ENCODE measurements at places on chromosomes 12 and 14.
A peak's percentile ranks its signal among the peaks of the same experiment; 100 is the strongest.

- no peak for DNase-seq
These were observed 19.0 kb downstream of the ASB2 start for GRCh38 chr14:93957333-93957710.

DNA sequence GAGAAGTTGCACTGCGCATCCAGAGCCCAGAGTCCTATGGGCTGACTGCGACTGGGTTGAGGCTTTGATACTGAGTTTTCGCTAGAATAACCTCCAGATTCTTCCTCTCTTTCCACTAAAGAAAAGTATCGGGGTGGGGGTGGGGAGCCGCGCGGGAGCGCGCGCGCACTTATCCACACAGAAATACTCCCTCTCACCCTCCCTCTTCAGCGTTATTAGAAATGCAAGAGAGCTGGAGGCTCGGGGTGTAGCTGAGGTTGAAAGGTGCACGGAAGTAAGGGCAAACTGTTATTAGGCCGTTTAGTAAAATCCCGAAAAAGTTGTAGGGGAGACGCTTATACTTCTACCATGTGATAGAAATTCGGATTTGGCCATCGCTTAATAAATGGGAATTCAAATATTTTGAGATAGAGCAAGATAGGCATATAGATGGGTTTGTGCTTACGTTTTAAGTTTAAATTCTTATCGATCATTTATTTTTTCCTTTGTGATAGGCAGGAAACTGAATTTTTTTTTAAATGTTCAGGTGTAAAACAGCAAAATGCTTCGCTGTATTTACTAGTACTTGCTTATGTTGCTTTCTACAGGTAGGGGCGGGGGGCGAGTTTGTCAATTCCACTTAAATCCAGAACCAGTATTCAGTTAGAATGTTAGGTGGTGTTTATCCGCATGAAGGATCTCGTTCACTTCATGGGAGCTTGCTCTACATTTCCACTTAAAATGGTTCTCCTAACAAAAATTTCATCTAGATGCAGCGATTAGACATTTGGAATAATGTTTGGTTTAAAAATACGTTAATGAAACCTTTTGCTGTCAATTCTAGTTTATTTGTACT is 1.1 kb downstream of the ARHGAP5 start:
- peak; percentile 1 for DNase-seq

DNA sequence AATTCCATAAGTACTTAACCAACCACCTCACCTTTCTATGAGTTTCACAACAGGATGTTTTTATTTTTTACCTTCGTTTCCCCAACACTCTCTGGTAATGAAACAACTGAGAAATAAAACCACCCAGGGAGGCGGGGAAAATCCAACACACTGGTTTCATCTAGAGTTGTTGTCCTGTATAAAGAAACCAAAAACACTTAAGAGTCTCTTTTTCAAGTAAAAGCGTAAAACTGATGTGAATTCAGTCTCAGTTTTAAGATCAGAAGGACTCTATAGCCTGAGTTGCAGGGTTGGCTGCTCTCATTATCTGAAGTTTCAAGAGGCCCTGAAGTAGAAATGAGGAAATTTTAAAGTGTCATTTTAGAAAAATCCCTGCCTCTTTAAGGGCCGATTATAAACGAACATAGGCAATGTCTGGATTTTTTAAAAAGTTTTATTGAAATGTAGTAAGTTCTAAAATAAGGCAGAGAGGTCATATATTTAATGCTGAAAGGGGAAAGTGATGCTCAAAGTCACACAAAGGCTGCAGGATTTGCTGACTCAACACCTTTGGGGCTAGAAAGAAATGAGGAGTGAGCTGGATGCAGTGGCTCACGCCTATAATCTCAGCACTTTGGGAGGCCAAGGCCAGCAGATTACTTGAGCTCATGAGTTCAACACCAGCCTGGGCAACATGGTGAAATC is 27.2 kb downstream of the HIGD1C start:
- DNase-seq, result no peak

GRCh38 chr14:96582995-96583394 is 80.8 kb downstream of the PAPOLA start:
- DNase-seq, result no peak

All from activated T-helper 1 cell treated with Interleukin-2 at 50 U/mL for 16 hours (primary cell).